ENCODE measurements at places on chromosomes 1 and 21.

DNA sequence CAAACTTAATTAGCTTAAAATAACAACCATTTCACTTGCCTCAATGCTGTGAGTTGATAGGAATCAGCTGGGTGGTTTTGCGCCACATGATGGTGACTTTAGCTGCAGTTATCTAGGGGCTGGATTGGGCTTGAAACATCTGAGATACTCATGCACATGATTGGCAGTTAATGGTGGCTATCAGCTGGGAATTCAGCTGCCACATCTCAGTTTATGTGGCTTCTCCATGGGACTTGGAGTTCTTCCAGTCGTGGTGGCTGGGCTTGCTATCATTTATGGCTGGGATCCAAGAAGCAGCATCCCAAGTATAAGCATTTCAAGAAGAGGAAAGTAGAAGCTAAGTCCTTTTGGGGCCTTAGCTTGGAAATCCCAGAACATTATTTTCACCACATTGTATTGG, 36.4 kb downstream of the PDC start:
- DNase-seq = no peak

DNA sequence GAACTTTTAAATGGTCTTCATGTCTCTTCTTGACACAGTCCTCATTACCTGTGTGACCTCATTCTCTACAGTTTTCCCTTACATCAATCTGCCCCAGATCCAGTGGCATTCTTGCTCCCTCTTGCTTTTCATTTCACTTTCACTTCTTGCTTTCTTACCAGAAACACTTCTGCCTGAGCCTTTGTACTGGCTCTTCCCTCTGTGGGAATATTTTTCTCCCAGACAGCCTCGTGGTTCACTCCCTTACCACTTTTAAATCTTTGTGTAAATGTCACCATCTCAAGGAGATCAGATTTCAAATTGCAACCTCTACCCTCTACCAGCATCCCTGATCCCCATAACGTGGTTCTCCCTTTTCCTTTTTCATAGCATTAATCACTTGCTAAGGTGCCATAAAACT, 73.2 kb downstream of the DISC1 start:
- DNase-seq = no peak

DNA sequence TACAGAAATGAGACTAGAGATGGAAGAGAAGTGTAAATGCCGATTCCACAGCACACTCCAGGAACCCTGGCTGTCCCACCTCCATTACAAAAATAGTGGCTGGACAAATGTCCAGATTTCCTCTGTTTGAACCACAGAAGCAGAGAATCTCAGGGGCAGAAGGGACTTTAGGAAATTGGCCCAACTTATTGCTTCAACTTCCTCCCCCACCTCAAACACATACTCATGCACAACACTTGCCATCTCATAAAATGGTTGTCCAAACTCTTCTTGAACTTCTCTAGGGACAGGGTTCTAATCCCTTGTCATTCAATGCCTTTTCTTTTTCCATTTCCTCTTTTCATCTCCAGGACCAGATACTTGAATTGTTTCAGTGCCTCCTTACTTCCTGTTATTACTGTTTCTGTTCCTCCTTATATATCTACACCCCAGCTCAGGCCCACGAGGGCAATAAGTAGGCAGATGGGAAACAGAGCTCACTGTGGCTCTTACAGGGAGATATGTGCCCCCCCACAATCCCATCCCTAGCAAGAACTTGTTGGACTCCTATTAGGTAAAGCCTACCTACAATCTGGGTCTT, 8.5 kb upstream of the B4GALT3 start:
- no peak for DNase-seq

GRCh38 chr21:41536076-41536826, 28.3 kb upstream of the TMPRSS2 start:
- DNase-seq = no peak

GRCh38 chr1:176897350-176898236, 266.9 kb downstream of the ASTN1 start:
- DNase-seq = peak; percentile 4

DNA sequence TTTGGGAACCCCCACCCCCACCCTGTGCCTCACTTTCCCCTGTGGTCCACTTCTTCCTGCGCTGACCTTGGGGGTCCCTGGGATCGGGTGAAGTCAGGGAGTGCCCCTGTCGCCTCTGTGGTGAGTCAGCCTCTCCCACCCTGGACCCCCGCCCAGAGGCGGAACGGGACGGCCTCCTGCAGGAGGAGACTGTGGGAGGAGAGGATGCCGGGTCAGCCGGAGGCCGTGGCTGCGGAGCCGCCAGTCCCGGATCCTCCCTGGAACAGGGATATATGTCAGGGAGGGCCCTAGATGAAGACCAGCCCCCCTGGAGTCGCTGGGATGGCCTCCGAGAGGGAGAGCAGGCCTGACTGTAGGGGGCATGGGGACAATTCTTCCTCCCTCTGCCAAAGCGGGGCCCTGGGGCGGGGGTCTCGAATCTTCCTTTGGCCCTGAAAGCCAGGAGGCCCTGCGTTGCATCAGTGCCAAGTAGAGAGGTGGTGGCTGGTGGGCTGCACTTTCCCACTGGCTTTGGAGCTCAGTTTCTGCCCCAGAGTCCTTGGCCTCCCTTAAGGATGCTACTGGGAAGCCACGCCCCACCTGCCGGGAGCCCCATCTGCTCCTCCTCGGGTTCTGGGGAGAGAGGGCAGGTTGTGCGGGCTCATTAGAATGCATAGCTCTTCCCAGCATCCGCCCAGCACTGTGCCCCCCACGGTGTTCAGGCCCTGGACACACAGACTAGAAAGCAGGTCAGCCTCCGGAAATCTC, 930 bp downstream of the ARHGEF10L start:
- DNase-seq = no peak

GRCh38 chr1:171438441-171438840, 46.9 kb upstream of the PRRC2C start:
- no peak for DNase-seq

DNA sequence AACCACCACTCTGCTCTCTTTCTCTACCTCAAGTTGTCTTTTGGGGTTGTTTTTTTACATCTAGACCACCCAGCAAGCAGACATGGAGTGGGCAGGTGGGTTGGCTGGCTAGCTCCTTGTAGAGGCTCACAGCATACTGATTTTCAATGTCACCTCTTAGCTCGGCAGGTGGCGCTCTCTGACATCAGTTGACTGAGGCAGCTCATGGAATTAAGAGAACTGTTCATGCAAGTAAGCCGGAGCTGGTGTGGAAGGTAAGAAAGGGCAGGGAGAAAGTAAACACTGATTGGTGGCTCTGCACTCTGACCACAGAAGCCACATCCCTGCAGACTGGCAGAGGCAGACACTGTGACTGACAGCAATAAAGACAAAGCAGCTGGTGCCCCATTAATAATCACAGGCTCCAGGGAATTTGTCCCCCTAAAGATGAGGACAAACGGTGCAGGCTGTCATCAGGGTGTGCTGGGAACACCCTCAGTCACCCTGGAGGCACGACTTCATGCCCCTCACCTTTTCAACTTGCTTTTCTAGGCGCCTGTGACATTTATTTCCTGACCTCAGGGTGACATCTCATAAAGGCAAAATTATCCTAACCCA, 226.8 kb downstream of the LMX1A start:
- DNase-seq = no peak

- DNase-seq = no peak
Measured at GRCh38 chr1:35661474-35661795, 20.1 kb upstream of the PSMB2 start.

DNA sequence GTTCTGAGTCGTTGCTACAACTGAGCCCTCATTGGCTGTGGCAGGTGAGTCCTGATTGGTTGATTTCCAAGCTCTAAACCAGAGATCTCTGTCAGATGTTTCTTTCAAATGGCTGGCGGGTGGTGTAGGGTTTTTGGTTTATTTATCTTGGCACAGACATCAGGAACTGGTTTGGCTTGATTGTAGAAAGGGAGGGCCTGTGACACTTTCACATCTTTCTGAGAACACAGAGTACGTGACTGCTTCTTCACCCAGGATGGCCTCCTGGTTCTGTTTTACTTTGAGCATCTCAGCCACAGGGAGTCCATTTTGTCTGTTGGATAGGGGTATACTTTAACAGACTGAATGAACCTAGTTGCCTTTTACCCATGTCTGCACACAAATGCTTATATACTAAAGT, 89.4 kb upstream of the GPR52 start:
- DNase-seq = no peak

- DNase-seq = no peak
Measured at GRCh38 chr21:36535618-36536241, 55.8 kb upstream of the CLDN14 start.

DNA sequence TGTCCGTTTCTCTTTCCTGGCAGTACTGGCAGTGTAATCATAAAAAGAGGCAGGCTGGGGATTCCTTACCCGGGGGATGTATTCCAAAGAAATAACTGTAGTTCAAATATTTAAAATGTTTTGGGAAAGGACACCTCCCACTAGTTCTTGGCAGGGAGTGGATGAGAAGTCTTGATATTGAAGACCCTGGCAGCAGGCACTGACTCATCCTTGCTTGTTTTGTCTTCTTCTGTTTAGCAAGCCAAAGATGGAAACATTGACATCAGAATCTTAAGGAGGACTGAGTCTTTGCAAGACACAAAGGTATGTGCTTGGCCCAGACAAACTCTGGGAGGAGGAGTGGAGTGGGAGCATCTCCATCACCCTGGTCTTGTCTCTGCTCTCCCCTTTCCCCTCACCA, 639 bp downstream of the IL20 start:
- DNase-seq = no peak

DNA sequence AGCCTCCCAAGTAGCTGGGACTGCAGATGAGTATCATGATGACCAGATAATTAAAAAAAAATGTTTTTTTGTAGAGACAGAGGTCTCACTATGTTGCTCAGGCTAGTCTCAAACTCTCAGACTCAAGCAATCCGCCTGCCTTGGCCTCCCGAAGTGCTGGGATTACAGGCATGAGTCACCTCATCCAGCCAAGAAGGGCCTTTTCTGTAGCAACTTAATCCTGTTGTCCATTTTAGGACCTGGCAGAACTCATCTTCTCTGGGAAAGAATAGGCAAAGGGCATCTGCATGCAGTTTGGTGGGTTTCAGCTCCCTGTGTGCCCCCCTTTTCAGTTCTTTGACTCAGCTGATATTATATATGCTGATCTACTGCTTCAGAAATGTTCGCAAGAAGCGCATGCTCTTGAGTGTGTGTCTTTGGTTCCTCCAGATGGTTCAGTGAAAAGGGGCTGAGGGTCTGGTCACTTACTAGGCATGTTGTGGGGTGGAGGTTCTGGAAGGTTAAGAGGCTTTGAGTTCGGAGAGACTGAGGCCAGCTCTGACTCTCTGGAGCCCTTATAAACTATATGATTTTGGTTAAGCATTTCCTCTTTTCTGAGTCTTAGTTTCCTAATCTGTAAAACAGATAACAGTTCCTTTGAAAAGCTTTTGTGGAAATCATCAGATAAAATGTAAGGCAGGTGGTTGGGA, 19.4 kb upstream of the SRSF4 start:
- no peak for DNase-seq

- no peak for DNase-seq
Measured at GRCh38 chr1:38117444-38117887, 70.9 kb upstream of the POU3F1 start.

DNA sequence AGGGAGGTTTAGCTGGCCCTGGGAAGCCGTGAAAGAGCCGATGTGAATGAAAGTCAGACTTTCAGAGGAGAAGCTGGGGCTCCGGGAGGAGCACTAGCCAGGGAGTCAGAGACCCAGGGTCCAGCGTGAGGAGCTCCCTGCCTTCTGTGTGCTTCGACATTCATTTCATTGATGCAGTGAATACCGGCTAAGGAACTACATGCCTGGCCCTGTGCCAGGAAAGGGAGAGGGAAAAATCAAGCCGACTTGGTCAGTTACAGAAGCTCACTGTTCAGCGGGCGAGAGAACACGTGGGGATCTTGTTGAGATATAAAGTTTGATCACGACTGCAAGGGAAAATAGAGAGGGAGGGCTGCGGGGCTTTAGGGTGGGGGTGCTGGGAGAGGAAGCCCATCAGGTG, 76.7 kb upstream of the RUNX3 start:
- no peak for DNase-seq

DNA sequence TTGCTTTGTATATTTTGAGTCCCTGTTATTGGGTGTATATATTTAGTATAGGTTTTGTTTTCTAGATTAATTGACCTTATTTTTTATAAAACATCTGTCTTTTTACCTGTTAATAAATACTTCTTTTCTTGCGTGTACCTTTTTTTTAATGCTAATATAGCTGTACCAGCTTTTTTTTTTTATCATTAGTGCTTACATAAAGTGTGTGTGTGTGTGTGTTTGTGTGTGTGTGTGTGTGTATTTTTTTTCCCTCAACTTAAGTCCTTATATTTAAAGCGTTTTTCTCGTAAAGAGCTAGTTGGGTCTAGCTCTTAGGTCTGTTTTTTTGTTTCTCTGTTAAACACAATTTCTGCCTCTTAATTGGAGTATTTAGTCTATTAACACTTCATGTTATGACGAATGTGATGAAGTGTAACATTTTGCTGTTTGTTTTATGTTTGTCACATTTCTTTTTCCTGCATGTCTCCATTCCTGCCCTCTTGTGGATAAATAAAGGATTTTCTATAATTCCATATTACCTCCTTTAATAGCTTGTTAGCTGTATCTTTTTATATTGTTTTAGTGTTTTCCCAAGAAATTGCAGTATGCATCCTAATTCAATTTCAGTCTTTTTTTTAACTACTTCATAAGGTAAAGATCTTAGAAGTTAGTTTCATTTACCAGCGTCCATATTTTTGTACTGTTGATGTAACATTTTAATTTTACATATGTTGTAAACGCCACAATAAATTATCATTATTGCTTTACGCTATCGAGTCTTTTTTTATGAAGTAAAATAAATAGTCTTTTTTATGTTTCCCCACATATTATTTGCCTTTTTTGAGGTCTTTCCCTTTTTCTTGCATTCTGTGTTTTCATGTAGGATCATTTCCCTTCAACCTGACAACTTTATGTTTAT, 4.3 kb downstream of the PRMT2 start:
- DNase-seq = no peak

DNA sequence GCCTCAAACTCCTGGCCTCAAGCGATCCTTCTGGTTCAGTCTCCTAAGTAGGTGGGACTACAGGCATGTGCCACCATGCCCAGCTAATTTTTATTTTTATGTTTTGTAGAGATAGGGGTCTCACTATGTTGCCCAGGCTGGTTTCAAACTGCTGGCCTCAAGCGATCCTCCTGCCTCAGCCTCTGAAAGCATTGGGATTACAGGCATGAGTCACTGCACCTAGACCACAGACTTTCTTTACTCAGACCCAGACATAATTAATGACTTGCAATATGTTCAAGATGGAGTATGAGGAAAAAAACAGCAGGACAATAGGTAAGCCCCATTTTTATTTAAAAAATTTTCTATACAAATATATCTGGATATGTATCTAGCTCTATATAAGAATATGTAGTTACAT, 13.2 kb downstream of the KANK4 start:
- DNase-seq = no peak

GRCh38 chr21:40947713-40948112, 100.8 kb upstream of the DSCAM start:
- no peak for DNase-seq

- DNase-seq = no peak
Measured at GRCh38 chr21:15414057-15414456, 315.7 kb upstream of the USP25 start.

GRCh38 chr1:162070094-162070748, 730 bp downstream of the NOS1AP start:
- peak; percentile 10 for DNase-seq

- no peak for DNase-seq
Measured at GRCh38 chr1:33468011-33468410, 4.4 kb upstream of the ZSCAN20 start.

Measured in stimulated activated CD4-positive, alpha-beta T cell treated with anti-CD3 and anti-CD28 coated beads, TNF-alpha, amount 100 ng/mL, for 4 hours (primary cell).